ENCODE measurements at places on chromosomes 4 and X.

- DNase-seq: peak; percentile 4
These were observed 19.8 kb upstream of the TMLHE start for GRCh38 chrX:155632431-155633100.

GRCh38 chr4:6657242-6658208, 17.0 kb downstream of the MRFAP1 start:
- no peak for DNase-seq

DNA sequence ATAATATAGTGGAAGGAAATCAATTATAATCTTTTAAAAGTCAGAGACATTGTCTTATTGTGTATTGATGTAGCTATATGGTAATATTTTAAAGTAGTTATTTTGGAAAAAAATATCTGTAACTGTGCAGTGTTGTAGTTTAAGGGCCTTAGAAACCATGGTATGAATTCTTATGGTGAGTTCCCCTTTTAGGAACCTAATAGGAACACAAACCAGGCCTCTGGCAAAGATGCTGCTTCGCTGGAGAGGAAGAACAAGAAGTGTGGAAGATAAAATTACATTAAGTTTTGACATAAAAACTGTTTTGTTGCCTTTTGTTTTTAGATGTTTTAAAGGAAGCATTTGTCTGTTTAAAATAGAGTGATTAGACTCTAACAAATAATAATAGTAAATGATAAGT, 10.9 kb upstream of the TMPRSS11D start:
- no peak for DNase-seq

- no peak for DNase-seq
These were observed 27.9 kb upstream of the HGFAC start for GRCh38 chr4:3413675-3414420.

DNA sequence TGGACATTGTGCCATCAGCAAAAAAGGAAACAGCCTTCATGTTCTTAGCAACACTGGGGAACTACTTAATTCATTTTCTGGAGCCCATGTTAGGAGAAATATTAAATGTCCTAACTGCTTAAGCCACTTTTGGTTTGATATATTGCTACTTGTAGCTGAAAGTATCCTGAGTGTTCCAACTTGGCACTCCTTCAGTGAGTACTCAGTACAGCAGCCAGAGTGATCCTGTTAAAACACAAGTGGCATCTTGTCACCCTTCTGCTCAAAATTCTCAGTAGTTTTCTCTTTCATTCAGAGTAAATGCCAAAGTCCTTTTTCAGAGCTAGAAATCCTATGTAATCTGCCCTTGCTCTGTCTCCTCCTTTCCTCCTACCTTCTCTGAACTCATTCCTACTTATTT, 522.0 kb downstream of the GRID2 start:
- no peak for DNase-seq

GRCh38 chrX:30806187-30806728, 82.8 kb downstream of the TAB3 start:
- no peak for DNase-seq

- DNase-seq: no peak
These were observed 1.6 kb upstream of the ATP6AP2 start for GRCh38 chrX:40579141-40579540.

GRCh38 chrX:111375747-111376146, 36.2 kb downstream of the DCX start:
- DNase-seq: no peak

DNA sequence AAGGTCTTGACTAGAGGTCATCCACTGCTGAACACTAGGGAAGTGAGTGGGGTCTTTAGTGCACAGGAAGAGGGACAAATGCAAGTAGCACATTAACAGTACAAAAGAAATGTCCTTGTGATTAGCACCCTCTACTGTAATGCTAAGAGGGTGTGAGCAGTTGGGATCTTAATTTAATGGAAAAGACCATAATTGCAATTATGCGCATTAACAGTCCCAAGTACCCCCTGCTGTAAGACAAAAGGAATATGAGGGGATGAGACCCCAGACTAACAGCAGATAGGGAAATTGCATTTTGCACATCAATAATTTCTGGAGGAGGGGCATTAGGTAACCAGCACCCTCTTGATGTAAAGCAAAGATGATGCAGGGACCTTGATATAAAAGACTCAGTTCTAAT, 285.0 kb downstream of the CHIC1 start:
- DNase-seq: no peak

DNA sequence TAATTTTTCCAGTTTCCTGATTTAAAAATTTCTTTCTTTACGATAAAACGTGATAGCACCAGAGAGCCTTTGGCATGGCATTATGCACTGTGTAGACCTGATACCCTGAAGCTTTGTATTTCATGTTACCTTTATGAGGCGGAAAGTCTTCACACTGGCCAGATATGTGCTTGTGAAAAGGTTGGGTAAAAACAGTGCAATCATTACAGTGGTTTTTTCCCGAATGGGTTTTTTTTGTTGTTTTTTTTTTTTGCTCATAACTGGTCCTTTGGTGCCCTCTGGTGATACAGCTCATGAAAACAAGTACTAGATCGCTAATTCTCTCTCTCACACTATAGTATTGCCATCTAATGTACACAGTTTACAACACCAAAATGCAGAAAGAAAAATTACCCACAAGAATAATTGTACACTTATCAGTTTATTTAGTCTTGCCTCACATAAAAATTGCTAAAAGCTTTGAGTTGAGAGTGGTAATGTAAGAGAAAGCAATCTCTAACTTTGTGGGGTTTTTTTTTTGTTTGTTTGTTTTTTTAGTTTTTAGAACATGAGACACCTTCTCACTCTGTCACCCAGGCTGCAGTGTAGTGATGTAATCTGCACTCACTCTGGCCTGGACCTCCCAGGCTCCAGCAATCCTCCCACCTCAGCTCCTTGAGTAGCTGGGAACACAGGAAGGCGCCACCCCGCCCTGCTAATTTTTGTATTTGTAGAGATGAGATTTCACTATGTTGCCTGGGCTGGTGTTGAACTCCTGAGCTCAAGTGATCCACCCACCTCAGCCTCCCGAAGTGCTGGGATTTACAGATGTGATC, 21.3 kb downstream of the SPCS3 start:
- peak; percentile 49 for DNase-seq

GRCh38 chrX:25011589-25012432, 4.0 kb downstream of the ARX start:
- no peak for DNase-seq

GRCh38 chrX:135086197-135086854, 34.0 kb downstream of the ETDB start:
- DNase-seq: peak; percentile 53

DNA sequence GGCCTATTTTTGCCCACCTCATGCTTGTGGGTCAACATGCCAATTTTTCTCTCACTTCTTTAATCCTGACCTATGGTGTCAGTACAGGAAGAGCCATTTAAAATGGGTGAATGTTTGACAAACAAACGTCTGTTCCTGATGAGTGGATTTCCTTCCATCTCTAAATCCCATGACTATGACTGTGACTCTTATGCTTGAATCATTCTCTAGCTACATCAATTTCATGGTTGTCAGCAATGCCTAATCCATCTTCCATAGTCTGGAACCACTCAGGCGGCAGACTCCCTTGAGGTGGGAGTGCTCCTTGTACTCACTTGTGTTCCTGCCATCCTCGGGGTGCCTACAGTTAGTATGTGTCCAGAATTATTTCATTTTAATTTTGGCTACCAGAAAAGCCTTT, 194.9 kb upstream of the RPS6KA3 start:
- no peak for DNase-seq

- DNase-seq: no peak
These were observed 160.7 kb upstream of the FTHL17 start for GRCh38 chrX:31232506-31232905.

DNA sequence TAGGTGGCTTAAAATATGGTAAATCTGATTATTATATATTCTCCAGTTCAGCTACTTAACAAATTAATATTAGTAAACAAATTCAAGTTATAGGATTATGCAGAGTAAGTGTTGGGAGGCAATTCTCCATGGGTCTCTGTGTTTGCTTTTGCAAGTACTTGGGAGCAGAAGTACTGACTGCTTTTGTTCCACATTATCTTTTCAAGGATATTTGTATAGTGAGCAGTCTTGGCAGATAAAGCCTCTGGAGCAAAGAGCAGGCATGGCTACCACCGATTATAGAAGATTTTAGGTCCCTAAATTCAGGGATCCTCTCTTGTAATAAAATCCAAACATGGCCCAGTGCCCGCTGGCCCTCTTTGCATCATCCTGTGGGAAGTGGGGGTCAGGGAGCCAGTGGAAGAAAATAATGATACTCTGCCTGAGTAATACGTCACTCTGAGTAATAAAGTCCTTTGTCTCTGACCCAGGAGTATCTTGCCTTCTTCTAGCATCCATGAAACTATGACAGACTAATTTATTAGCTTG, 23.2 kb downstream of the NDNF start:
- DNase-seq: no peak

GRCh38 chr4:1075809-1076699, 37.3 kb downstream of the RNF212 start:
- DNase-seq: no peak

DNA sequence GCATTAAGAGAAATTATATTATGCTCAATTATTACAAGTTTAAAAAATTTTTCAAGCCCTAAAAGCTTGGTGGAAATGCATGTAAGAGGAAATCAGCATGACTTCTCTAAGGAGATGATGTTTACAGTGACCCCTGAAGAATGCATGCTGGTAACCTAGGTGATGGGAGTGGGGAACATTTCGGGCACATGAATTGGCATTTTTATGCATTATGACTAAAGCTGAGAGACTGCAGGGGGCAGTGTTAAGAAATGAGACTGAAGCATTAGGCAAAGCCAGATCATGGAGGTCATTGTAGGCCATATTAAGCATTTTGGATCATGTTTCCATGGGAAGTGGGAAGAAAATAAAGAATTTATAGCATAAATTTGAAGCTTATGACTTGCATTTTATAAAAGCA, 421.3 kb downstream of the FAT4 start:
- DNase-seq: no peak

DNA sequence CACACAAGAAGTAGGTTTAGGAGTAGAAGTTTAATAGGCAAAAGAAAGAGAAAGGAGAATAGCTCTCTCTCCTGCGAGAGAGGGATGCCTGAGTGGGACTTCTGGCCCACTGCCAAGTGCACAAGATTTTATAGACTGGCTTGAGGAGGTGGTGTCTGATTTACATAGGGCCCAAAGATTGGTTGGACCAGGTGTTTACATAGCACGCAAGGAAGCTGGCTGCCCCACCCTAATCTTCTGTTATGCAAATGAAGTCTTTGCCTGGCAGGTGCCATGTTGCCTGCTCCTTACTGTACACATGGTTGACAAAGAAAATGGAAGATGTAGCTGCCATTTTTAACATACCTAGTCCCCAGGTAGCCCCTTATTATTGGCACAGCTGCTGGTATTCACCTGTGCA, 170.8 kb upstream of the GATB start:
- DNase-seq: no peak

GRCh38 chr4:90769251-90769650, 642.1 kb downstream of the CCSER1 start:
- no peak for DNase-seq

DNA sequence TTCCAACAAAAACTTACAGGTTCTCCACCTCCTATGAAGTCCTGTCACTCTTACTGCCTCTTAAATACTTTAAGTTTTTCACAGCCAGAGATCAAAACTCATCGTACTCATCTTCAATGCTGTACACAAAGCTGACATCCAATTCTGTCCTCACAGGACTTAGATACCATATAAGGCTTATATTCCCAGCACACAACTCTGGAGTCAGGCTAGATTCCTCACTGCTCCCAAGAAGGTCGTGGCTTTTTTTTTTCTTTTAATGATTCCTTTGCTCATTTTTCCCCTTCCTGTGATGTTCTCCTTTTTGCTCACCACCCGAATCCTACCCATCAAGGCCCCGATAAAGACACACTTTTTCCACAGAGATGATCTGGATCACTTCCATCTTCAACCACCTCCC, 914 bp downstream of the TRAPPC2 start:
- no peak for DNase-seq

DNA sequence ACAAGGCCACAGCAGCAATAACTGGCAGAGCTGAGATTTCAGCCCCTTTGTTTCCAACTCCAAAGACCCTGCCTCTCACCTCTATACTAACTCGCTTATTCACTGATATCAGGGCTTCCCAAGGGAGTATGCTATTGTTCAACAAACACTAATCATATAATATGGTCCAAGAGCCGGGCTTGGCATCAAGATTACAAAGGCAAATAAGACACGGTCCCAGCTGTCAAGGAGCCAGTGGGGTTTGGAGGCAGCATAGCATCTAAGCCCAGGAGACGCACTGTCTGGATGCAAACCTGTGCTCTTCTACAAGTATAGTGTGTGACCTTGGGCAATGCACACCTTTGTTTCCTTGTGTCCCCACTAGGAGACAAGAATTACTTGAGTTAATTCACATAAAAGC, 28.7 kb downstream of the PAPSS1 start:
- no peak for DNase-seq

DNA sequence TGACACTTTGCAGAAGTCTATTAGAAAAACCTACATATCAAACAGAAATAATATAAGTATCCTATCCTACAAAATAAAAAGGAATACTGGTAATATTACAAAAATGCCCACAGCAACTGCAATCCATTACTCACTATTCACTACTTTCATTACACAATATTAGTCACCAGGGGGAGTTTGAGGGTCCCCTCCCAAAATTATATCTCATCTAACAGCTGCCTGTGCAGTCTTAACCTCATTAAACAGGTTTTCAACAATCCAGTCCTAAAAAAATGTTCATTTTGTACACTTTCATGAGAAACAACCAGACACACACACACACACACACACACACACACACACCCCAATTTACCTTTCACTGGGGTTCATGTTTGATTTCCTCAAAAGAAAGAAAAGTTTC, 2.9 kb downstream of the CLOCK start:
- DNase-seq: no peak

GRCh38 chr4:29259556-29259955, 1460.6 kb upstream of the PCDH7 start:
- no peak for DNase-seq

GRCh38 chr4:13483136-13483767, 888 bp downstream of the RAB28 start:
- no peak for DNase-seq

- no peak for DNase-seq
These were observed 8.9 kb downstream of the FATE1 start for GRCh38 chrX:151724563-151725337.

DNA sequence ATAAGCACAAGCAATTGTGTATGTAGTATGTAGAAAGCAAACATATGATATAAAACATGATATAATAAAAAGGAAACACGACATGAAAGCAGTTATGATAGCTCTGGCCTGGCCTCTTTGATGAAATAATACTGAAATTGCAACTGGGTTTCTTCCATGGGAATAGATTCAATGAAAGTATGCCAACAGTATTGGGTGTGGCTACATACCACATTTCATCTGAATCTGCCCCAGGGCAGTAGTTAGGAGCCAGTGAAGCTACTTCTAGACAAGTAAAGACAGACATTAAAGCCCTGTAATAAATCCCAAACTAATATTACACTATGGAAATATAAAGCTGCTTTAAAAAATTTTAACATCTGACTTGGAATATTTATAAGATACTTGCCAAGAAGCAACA, 207.3 kb downstream of the FBXW7 start:
- DNase-seq: peak; percentile 58

Measured in LoVo (cell line).